OCI-LY7 (cell line): ENCODE measurements at places on chromosomes 1 and 21. TPM values are rescaled to one million over a fixed set of nuclear protein-coding genes. Genes with fewer than 3 reads are reported as not detected.

GRCh38 chr1:23169727-23170335 is 1.2 kb upstream of the LUZP1 start:
- peak; percentile 44 for DNase-seq

DNA sequence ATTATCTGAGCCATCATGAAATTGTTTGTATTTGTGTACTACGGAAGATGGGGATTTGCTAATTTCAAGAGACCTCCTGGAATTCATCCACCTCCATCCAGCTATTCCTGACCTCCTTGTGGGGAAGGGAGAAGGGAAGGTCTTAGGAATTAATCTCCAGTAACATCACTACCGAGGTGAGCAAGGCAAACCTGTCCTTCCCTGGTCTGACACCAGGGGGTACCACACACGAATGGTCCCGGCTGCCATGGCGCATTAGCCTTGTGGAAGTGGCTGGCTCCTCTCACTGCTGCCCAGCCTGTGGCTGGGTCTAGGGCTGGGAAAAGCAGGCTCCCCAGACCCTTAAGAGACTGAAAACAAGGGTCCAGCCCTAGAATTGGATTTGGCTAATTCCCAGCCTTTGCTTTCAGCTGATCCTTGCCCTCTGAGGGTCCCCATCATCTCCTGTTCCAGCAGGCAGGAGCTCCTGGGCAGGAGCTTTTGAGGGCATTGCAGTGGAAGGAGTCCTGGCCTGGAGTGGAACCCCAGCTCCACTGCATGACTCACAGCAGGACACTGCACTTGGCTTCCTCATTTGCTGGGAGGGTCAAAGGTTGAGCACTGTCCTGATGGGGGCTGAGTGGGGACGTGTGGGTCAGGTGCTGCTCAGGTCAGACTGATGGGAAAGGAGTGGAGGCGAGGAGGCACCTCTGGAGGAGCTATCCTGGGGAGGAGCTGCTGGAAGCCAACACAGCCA is 34.8 kb downstream of the RIMS3 start:
- peak; percentile 67 for DNase-seq

GRCh38 chr1:44546403-44547053 is 127.8 kb downstream of the TMEM53 start:
- no peak for DNase-seq

DNA sequence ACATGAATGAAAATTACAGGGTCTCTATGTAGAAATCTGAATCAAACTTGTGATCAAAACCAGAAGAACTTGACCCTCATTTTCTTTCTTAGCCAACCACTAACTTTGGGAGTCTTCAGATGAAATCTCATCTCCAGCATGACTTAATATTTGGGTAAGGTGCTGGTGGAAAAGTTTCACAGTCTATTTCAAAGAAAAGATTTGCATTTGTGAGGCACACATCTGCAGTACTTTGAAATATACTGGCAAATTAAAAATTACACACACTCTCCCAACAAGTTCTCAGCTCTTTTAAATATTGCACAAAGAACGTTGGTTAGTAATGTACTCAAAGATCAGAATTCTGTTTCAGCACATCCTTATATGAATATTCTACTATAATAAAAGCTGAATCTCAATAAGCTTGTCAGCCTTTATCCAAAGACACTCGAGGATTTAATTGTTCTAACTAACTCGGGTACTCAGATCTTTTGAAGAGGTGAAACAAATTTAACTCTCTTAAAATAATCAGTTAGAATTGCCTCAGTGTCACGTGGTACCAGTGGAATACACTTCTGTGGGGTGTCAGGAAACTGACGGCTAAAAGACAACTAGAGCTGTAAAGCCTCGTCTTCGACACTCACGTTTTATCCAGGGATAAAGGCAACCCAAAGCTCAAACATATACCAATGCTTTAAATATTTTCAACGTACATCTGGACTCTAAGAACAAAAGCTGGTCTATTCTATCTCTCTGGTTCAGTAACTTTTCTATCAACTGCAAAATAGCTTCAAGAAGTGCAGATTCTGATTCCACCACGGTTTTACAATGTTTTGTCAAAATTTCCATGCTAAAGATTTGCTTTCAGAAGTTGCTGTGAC is 19.0 kb downstream of the SAMSN1 start:
- DNase-seq = no peak

PRELP gene
- total RNA-seq = not detected in 2 replicates

- no peak for DNase-seq
Observed at GRCh38 chr1:38561725-38562124, 297.8 kb downstream of the RRAGC start.

DNA sequence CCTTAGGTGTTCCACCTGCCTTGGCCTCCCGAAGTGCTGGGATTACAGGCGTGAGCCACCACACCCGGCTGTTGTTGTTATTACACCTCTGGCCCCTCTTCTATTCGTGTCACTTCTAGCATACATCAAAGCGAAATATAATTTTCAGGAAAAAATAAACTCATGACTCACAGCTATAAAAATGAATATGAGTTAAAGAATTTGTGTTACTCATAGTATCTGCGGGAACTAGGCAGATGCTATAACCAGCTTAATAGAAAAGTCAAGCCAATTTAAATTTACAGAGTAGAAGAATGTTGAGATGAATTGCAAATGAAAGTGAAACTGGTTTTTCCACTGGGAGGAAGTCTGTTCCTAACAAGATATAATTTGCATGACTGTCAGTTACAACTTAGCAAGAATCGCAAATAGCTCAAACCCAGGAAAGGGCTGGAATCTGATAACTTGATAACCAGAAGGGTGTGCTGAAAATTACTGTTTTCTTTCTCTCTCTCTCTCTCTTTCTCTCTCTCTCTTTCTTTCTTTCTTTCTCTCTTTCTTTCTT is 11.2 kb downstream of the OR2W3 start:
- DNase-seq = no peak

DNA sequence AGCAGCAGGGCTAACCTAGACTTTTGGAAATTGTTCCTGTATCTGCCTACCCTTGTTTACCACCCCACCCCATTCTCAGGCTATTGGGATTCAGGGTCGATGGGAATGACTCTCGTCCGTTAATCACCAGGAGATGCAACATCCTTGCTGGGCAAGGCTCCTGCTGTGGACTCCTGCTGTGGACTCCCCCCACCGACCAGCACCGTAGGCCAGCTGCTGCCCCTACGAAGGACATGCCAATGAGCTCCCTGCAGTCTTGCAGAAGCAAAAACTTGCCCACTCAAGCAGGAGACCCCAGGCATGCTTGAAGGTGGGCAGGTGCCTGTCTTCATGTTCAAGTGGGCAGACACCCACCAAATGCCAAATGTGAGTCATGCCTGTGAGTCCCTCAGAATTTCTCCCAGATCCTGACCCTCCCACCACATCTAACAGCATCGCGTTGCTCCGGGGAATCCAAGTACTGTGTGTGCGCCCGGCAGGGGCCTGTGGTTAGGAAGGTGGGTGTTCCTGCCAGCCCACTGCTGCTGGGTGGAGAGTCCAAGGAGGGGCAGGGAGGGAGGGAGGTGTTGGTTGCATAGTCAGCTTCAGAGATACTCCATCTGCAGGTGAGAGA is 41.7 kb upstream of the SOX13 start:
- no peak for DNase-seq

FAM151A gene
- total RNA-seq = not detected in 2 replicates

RIPK4 gene
- 0.08 TPM in 1 of 2 replicates, not detected in the other for total RNA-seq

DNA sequence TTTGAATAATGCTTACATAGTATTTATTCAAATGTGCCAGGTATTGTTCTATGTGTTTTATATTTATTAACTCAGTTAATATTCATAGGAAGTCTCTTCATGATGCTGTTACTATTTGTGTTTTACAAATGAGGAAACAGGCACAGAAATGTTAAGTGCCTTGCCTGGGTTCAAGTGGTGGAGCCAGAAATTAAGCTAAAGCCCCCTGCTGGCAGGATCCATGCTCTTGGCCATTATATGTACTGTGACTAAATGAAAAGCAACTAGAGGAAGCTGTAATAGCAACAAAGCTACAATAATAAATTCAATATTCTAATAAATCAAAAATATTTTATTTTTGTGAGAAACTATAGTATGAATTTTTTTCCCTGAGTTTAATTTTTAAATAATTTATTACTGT is 30.0 kb downstream of the IARS2 start:
- peak; percentile 22 for DNase-seq

SGIP1 gene
- total RNA-seq = not detected in 2 replicates
